Naive thymus-derived CD8-positive, alpha-beta T cell (primary cell): ENCODE measurements at places on chromosomes 12 and 14.

DNA sequence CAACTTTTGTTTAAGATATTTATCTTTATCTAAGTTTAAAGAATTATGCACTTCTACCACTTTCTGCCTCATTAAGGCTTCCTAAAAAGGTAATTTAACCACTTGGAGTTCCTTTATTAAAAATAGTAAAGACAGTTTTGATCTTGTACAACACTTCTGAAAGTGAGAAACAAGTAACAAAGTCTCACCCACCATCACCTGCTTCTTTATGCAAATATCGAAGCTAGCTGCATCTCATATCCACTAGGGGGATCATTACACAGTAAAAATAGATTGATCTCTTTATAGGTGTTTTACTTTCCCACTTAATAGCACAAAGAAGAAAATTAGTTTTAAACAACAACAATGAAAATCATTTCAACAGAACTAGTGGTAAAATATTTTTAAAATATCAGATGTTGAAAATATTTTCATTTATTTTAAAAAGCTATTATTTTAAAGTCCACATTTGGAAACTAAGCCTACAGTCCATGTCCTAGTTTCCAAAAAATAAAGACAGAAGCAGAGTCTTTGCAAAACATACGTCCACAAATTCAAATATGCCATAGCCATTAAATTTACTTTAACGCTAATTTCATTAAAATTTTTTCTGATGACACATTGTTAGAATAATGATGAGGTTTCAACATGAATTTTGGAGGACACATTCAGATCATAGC, 160.0 kb upstream of the SOX5 start:
- DNase-seq = no peak

DNA sequence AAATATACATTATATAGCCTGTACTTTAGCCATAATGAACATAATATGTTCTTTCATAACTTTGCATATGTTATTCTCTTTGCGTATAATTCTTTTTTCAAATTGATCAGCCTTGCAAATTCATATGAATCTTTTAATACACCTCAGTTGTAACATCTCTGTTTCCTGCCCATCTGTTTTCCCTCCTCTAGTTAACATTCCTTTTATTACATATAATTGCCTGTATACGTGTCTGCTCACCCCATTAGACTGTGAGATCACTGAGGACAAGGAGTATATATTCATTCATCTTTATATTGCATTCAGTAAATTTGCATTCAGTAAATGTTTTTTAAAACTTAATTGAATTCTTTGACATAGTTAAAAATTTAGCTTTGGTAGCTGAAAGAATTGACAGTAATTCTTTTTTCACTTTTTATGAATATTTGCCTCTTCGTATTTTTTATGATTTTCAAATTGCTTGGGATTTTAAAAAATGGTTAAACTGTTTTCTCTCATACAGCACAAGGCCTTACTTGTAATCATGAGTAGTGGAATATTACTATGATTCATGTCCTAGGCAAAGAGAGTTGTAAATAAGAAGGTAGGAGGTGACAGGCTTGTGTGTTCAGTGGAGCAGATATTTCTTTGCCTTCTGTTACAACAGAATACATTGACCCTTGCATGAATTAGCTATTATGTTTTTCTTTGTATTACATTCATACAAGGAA, 32.8 kb upstream of the KLHL42 start:
- no peak for DNase-seq

DNA sequence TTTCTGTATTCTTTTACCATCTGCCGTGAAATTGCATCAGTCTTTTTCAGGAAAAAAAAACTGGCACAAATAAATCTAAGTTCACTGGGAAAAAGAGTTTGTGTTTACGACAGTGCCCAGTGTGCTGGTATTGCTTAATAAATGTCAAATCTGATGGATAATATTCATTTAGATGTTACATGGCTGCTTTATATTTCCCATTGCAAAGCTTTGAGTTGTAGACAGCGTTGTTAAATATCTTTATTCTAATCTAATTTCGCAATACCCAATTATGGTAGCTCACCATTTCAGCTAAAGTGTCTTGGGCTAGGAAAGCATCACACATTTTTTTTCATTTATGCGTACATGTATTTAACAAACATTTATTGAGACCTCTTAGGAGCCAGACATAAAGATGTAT, 1994.5 kb upstream of the FLRT2 start:
- DNase-seq = no peak

GRCh38 chr12:57610554-57611107, 604 bp upstream of the ARHGEF25 start:
- no peak for DNase-seq

DNA sequence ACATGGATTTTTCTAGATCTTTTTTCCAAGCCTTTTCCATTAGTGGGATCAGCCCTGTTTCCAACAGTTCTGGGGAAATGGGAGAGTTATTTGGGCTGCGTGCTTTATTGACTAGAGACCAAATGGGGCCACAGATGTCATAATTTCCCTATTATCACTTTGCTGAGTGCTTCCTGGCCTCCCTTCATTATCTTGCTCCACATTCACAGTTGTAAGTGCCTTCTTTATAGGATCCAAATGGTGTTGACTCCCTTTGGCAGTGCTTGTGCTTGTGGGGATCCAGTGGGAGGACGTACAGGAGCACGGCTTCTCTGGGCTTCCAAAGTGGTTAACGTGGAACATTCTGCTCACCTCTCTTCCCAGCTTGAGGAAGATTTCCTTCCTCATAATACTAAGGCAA, 141.0 kb upstream of the RMST start:
- no peak for DNase-seq

DNA sequence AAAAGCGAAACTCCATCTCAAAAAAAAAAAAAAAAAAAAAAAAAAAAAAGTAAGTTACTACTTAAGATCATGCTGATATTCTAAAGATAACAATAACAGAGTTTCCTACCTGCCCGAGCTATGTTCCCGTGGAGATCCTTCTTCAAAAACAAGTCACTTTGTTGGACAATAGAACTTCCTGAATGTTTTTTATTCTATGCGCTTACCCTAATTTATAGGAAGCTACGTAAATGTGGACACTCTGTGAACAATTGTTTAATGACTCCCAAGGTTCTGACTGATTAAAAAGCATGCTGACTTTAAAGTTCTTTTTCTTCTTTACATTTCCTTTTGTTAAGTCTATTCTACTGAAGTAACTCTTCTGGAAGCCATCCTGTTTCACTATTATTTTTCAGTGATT, 52.5 kb downstream of the FGD4 start:
- DNase-seq = no peak

DNA sequence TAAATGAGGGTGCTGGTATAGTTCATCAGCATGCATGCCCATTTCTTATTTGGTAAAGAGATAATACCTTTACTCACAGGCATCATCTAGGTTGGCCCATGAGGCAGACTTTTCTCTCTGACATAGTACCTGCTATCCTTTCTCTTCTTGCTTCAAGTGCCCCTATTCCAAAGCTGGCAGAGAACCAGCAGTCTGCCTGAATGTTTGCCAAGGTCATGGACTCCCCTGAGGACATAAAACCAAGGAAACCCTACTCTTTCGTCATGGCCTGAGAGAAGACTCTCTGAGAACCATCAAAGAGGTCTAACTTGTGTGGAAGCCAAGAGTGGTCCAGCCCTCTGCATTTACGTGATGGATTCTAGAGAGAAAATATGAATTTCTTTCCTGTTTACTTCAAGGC, 11.9 kb downstream of the PPP1R36 start:
- DNase-seq = no peak

DNA sequence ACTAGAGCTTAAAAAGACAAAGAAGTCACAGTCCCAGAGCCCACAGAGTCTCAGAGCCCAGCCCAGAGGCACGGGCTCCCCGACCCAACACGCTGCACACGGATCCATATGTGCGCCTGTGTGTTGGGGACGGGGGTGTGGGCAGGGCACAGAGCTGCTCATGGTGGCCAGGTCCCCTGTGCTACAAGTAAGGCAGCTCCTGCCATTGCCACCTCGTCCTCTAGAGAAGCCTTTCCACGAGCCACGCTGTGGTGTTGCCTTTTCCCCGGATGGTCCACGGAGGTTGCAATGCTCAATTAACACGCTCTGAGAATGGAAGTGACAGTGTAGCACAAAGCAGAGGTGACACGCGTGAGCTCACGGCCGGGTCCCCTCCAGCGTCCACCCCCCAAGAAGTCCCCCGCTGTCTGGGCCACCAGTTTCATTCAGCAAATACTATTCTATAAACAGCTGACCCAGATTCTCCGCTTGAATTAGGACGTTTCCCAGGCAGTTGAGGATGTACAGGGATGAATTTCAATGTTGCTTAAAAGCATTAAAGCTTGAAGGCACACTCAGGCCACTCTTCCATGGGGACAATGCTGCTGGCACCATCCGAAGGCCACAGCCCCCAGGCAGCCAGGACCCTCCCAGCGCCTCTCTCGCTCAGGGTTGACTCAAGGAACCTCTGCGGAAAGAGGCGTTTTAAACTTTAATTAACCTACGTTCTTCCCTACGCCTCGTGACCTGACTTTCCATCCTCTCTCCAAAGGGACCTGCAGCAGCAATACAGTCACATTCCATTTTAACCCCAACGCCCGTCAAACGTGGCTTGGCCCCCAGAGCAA, 22.7 kb upstream of the EIF5 start:
- DNase-seq = no peak
